ENCODE measurements at places on chromosomes 3 and 15.

DNA sequence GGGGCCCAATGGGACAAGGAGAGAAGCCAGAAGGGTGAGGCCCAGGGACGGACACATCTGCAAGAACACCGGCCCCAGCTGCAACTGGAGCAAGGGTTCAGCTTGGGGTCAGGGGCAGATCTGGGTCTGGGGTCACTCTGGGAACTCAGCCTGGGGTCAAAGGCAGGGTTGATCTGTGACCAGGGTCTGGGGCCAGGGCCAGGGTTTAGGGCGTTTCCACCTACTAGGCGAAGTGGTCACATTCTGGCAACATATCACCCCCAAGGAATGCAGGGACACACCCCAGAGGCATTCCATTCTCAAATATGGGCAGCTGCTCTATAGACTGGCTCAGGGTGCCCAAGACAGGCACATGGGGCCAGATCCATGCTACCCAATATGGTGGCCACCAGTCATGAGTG lies 9.0 kb downstream of the UROC1 start:
- DNase-seq = no peak

DNA sequence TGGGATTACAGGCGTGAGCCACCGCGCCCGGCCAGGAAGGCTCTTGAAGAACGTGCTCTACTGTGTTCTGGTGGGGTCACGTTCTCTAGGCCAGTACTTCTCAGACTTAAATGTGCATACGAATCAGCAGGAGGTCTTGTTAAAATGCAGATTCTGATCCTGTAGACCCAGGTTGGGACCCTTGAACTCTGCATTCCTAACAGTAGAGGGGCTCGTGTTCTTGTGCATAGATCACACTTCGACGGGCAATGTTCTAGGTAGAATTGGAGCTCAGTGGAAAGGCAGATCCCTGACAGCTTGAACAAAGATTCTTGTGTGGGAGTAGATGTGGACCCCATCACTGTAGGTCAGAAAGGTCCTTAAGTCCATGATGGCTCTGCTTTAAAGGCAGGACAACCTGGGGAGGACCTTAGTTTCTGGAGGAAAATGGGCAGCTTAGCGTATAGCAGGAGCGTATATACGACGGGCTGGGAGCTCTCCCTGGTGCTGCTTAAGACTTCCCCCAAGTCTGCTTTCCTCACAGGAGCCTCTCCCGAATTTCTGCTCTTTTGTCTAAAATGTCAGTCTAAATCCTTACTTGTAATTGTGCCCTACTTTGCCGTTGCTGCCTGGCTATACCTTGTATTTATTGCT lies 16.9 kb upstream of the FAM81A start:
- no peak for DNase-seq

DNA sequence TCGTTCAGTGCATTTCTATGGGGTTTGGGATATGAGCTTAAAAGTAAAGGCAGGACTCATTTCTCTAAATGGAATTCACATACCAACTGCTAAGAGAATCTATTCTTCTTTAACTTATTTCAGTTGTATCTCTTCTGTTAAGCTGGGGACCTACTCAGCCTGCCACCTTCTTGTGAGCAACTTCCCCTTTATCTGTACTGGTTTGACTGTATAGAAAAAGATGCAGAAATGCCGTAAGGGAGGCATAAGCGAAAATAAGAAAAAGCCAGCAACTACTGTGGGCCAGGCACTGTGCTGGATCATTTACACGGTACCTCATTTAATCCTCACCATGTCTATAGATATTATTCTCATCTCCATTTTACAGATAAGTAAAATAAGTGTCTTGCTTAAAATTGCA lies 38.4 kb downstream of the RBMS3 start:
- no peak for DNase-seq

GRCh38 chr15:56715220-56715619 lies 18.1 kb downstream of the ZNF280D start:
- DNase-seq = no peak

- no peak for DNase-seq
Observed at GRCh38 chr15:89096664-89097063, 8.4 kb downstream of the ABHD2 start.

DNA sequence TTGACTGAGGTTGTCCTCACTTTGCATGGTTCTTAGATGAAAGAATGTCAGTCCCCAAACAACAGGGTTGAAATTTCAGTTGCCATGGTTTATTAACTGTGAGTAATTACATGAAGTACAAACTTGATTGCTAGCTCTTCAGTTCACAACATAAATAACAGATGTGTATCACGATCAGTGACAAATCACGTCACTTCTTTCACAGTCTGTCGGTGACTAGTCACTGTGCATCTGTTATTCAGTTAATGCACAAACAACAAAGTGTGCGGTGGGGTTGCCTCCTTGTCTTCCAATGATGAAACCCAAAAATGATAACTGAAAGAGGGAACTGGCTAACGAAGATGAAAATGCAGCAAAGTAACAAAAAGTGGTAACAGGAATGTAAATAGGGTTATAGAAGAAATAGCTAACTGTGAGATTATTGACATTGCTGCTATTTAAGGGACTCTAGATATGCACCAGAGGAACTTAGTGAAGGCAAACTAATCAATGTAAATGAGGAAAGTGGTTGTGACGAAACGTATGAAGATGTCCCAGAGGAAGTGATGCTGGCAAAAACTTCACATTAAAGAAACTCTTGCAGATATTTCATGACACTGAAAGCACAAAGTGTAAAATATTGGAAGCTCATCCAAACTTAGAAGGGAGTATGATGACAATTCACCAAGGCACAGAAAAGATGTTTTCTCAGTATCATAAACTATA lies 159.3 kb downstream of the WDR76 start:
- no peak for DNase-seq

- DNase-seq = no peak
Observed at GRCh38 chr3:30162579-30162978, 443.8 kb upstream of the TGFBR2 start.

- DNase-seq = no peak
Observed at GRCh38 chr15:65819563-65819960, 27.5 kb upstream of the DENND4A start.

GRCh38 chr3:105830836-105831235 lies 38.0 kb downstream of the CBLB start:
- DNase-seq = no peak

DNA sequence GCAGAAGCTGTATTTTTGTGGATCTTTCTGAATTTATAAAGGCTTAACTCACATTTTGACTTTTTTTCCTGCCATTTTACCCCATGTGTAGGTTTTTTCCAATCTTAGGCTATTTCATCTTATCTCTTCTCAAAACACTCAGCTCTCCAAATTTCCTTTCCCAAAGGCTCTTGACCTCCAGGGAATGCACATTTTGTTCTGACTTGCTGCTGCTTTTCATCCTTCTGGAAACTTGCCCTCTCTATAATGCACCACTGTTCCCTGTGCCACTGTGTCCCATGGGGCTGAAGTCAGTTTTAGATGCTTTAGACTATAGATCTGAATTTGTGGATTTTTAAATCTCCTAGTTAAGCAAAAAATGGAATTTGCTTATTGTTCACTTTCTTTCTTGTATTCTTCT lies 9.1 kb downstream of the PYDC2 start:
- DNase-seq = no peak
